ENCODE measurements at places on chromosomes 7 and 10.

DNA sequence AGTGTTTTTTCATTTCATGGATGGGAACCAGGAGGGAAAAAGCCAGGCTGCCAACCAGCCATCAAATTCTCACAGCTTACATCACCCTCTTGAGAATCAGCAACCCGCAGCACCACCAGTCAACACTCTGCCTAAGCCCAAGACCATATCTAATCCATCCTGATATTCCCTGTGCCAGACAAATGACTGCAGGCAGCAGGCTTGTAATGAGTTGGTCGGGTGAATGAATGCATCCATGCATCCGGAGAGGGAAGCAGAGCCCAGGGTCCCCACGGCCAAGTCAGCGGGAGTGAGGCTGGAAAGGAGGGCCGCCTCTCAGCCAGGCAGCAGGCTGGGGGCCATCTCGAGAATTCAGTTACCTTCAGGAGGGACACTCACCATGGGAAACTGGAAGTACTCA is 46.9 kb downstream of the SLIT1 start:
- no peak for DNase-seq

DNA sequence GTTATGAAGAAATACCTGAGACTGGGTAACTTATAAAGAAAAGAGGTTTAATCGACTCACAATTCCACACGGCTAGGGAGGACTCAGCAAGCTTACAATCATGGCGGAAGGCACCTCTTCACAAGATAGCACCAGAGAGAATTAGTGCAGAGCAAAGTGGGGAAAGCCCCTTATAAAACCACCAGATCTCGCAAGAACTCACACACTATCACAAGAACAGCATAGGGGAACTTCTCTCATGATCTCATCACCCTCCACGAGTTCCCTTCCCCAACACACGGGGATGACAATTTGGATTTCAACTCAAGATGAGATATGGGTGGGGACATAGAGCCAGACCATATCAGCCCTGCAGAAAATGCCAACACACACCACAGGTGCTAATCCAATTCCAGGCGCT is 218.7 kb downstream of the PARD3 start:
- DNase-seq, result no peak

DNA sequence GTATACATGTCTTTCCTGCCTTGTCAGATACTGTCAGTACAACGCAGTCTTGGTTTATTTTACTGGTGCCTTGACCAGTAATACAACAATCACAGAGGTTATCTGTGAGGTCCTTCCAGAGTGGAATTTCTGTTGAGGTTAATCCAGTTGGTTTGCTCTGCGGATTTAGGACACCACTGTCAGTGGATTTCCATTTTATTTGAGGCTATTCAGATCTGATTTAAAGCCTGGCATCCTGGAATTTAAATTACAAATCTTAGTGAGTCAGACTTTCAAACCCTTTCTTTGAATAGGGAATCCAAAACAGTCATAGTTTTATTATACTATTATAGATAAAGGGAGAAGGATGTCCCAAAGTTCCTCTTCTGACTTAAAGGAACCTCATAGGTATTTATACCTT is 40.5 kb downstream of the ANLN start:
- DNase-seq, result no peak

DNA sequence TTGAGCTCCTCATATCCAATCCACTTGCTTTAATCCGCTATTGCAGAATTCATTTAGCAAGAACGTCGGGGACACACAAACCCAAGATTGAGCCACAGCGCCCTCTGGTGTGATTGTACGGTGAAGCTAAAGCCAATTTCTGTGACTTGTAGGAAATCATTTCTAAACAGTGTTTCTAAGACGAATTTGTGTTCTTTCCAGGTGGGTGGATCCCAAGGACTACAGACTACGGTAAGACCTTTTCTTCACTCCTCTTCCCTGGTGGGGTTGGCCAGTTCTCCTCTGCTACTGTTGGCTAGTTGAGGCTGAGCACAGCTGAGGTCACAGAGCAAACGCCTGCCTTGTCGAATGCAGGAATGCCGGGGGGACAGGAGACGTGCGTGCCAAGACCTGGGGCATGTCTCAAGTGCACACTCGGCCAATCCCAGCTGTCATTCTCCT is 5.2 kb downstream of the DMBT1 start:
- peak; percentile 71 for DNase-seq

- DNase-seq, result no peak
Observed at GRCh38 chr7:155477476-155477875, 19.5 kb downstream of the EN2 start.

- DNase-seq, result no peak
Observed at GRCh38 chr7:92964141-92964540, 127.8 kb upstream of the CDK6 start.

GRCh38 chr7:46630031-46630430 is 709.0 kb upstream of the IGFBP3 start:
- DNase-seq, result peak; percentile 77

GRCh38 chr7:74309181-74309580 is 20.0 kb downstream of the CLIP2 start:
- no peak for DNase-seq

- no peak for DNase-seq
Observed at GRCh38 chr7:100567751-100568175, 5.9 kb downstream of the SAP25 start.

- DNase-seq, result no peak
Observed at GRCh38 chr10:113011592-113012374, 61.7 kb downstream of the TCF7L2 start.

DNA sequence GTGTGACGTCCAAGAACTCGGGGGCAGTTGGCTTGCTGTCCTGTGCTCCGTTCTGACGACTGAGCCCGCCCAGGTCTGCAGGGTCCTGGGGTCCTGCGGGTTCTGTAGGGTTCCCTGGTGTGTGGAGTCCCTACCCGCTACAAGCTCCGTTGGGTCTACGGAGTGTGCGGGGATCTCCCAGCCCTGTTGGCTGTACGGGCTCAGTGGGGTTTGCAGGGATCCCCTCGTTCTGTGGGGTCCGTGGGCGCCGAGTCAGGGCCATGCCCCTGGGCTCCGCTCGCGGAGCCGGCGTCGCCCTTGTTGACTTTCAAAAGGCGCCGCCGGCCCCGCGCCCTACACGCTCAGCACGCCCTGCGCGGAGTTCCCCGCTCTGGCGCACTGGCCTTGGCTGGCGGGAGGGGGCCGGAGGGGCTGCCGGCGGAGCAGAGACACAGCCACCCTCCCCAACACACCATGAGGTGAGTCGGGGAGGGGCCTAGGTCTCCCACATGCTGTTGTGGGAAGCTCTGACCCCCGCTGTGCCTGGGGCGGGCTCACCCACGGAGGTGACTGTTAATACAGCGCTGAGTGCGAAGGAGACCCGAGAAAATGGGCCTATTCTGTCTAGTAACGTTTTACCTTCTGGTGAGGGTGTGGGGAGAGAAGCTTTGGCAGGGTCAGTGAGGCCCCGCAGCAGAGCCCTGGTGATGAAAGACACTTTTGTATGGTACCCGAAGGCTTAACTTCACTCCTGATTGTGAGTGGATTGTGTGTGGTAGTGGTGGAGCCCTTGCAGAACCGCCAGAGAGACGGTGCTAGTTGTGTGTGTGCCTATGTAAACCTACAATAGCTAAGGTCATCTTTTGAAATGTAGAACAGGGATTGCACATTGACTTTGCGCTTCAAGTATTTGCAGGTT is 8.1 kb downstream of the TASOR2 start:
- DNase-seq, result peak; percentile 39

GRCh38 chr7:15609287-15609686 is 47.5 kb upstream of the AGMO start:
- no peak for DNase-seq

- DNase-seq, result no peak
Observed at GRCh38 chr10:97307441-97307840, 11.6 kb upstream of the FRAT1 start.

GRCh38 chr10:60465801-60466200 is 76.1 kb upstream of the ANK3 start:
- DNase-seq, result peak; percentile 58

Data from fibroblast of skin of right biceps (primary cell).